Peyer's patch (tissue), 4 donors: ENCODE measurements at places on chromosomes 6 and 20.

DNA sequence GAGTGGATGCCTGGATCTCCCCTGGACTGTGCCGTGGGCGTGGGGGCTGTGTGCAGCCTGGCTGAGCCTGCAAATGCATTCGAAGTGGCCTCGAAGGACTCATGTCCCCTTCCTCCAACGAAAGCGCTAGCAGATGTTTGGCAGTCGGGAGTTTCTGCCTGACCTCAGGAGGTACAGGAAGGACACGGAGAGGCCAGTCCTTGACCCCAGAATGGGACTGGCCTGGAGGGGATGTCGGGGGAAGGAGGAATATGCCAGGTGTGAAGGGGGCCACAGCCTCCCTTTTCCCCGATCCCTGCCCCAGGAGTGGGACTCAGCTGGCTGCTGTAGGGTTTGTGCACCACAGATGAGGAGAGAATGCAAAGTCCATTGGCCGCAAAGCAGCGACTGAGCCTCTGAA, 45.6 kb downstream of the APCDD1L start:
- DNase-seq = no peak

DNA sequence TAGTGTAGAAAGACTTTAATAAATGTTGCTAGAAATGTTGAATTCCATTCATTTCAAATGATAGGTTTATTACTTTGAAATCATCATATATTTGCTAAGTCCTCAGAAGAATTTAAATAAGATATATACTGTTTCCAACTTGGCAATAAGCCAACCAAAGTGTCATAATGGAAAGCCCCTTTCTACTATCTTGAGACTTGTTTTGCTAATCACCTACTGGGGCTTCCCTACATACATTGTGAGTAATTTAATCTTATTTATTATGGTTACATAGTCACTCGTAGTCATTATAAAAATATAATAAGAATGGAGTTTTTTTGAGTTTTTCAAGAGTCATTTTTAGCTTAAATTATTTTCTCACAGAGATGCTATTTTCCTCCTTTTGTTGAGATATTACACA, 20.7 kb downstream of the COL19A1 start:
- no peak for DNase-seq

GRCh38 chr6:1553562-1554083, 56.1 kb upstream of the FOXC1 start:
- no peak for DNase-seq

DNA sequence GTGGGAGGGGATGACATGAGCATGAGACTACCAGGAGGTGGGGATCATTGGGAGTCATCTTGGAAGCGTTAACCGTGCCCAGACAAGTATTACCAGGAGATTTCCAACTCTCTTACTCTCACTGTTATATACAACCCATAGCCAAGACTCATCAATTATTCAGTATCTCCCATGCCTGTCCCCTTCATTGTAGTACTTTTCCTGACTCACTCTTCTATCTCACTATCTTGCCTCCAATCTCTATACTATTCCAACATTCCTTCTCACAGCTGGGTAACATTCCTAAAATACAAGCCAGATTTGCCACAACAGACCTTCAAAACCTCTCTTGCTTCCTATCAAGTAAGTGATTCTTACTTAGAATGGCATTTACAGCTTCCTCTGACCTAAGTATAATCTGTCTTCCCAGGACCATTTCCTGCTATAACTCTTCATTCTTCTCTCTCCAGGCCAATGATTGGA, 226.3 kb upstream of the SMLR1 start:
- DNase-seq = no peak

- DNase-seq = no peak
Measured at GRCh38 chr20:16007164-16007563, 566.1 kb downstream of the KIF16B start.

GRCh38 chr6:17267566-17267965, 13.6 kb upstream of the RBM24 start:
- DNase-seq = no peak

DNA sequence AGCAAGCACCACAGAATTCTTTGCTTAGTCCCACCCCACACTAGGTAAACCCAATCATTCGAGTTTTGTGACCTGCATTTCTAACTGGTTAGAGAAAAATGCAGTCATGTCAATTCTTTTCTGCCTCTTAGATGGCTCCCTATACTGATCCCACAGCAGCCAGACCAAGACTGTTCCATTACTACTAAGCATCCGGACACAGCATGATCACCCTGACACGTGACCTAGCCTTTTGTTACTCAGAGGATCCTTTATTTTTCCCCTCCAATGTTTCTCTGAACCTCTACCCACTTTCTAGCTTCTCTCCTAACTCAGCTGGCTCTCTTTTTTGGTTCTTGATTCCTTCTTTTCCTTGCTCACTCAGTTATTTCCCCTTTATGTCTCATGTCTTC, 87.9 kb downstream of the PDE10A start:
- no peak for DNase-seq

DNA sequence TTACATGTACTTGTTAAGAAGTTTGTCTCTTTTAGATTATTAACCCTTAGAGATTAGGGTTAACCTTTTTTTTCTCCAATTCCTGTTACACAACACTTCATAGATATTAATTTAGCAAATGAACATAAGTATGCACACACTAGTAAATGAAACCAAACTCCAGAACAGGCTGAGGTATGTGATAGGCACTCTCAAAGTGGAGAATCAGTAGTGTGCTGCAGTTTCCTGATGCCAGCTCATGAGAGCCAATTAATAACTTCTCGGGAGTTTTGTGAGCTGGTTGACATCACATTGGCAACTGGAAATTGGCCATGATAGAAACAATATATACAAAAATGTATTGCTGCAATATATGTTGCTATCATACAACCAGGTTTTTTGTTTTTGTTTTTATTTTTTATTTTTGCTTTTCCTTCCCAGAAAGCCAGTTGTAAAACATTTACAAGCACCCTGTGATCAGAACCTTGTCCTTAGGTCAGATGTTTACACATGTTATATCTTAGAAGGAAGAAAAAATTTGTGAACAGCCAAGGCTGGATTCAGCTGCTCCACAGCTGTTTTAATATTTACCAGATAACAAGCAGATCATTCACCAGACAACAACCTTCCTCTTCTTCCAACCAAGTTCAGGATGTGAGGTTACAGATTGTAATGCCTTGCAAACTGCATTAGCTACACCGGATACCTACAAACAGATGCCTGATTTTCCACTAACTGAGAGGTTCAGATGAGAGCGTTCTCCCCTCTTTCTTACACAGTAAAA, 42.4 kb upstream of the ECHDC1 start:
- no peak for DNase-seq

DNA sequence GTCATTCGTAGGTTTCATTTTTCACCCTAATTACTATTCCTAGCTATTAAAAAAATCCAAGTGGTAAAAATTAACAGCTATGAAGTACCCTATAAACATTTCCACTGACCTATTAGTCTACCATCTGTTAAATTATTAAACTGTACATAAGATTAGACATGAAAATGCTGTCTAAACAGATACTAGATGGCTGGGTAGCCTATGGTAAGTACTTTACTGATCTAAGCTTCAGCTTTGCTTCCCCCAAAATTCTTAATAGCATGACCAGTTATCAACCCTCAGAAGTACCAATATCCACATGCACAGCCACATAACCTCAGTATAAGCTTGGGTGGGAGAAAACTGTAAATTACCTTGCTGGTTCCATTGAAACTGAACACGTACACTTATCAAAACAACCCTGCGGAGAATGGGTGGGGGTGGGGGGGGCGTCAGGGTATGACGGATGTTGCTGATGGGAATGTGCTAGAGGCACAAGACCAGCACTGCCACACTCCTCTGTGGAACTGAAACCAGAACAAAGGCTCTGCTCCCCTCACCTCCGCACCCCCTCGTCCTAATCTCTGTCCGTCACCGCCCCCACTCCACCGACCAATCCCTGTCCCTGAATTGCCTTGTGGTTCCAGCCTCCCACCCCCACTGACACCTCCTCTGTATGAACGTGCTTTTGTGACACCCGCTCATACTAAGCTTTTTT, 45.3 kb downstream of the B4GALT5 start:
- peak; percentile 52 for DNase-seq
